ENCODE measurements at places on chromosomes 7 and 10.

GRCh38 chr10:88115968-88116367 lies 252.5 kb downstream of the PTEN start:
- peaks cover 19% of the 10 kb centered on the region for H3K4me1 ChIP-seq
- no peak for DNase-seq
- H3K36me3 ChIP-seq: no peaks in the 10 kb centered on the region
- H3K4me3 ChIP-seq: no peak overlapping the region
- no peaks in the 10 kb centered on the region for H3K27me3 ChIP-seq

- DNase-seq: no peak
- no peaks in the 10 kb centered on the region for H3K4me1 ChIP-seq
- H3K27me3 ChIP-seq: no peaks in the 10 kb centered on the region
These were observed 23.5 kb downstream of the BCCIP start for GRCh38 chr10:125846894-125847293.

DNA sequence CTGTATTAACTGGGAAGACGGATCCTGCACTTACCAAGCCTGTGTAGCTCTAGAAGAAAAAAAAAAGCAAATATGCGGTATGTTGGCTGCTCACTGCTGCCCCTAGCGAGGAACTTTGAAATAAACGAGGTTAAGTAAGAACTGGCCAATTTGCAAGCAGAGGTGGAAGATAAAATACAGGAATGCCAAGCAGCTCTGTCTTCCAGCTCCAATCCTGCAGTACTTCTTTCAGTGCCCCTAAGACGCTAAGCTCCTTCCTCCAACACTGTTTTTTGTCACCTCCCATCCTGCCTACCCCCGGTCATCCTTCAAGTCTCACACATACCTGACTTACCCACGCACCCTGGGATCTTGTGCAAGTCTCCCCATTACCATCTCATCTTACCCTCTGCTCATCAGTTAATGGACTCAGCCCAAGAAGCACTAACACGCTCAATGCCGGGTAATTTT lies 809 bp downstream of the C10orf143 start:
- peak overlapping the region; percentile 92 for H3K27ac ChIP-seq
- H3K36me3 ChIP-seq: peaks cover 16% of the 10 kb centered on the region
- H3K27me3 ChIP-seq: no peaks in the 10 kb centered on the region
- H3K4me1 ChIP-seq: peaks cover 33% of the 10 kb centered on the region
- peak; percentile 83 for DNase-seq

GRCh38 chr10:132877473-132877872 lies 64.9 kb downstream of the CFAP46 start:
- DNase-seq: no peak
- H3K4me1 ChIP-seq: no peaks in the 10 kb centered on the region
- H3K27me3 ChIP-seq: peaks cover 34% of the 10 kb centered on the region
- H3K4me3 ChIP-seq: no peak overlapping the region
- H3K36me3 ChIP-seq: no peaks in the 10 kb centered on the region

- H3K36me3 ChIP-seq: peaks cover 5% of the 10 kb centered on the region
- peak overlapping the region; percentile 97 for H3K27ac ChIP-seq
- peaks cover 44% of the 10 kb centered on the region for H3K4me1 ChIP-seq
- no peaks in the 10 kb centered on the region for H3K27me3 ChIP-seq
- no peak for DNase-seq
- peak overlapping the region; percentile 60 for H3K4me3 ChIP-seq
These were observed 97.3 kb upstream of the SFMBT2 start for GRCh38 chr10:7507887-7508726.

DNA sequence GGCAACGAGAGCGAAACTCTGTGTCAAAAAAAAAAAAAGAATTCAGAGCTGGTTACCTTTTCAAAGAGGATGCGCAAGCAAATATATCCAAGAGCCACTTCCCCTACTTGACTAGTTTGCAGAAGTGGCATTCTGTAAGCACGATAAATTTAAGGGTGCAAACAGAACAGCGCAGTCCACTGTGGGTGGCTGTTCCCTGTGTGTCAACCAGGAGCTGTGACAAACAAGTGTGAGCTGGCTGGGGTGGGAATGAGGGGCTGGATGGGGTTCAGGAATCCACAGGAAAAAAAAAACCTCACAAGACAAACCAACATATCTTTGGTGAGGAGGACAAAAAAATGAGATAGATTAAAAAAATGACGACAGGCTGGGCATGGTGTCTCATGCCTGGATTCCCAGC lies 15.9 kb downstream of the GUSB start:
- no peak overlapping the region for H3K4me3 ChIP-seq
- no peak for DNase-seq
- no peaks in the 10 kb centered on the region for H3K27me3 ChIP-seq
- no peaks in the 10 kb centered on the region for H3K4me1 ChIP-seq

GRCh38 chr7:108143658-108144420 lies 13.7 kb upstream of the LAMB4 start:
- H3K27ac ChIP-seq: no peak overlapping the region
- no peaks in the 10 kb centered on the region for H3K36me3 ChIP-seq
- DNase-seq: no peak
- peaks cover 1% of the 10 kb centered on the region for H3K27me3 ChIP-seq

- peak overlapping the region; percentile 91 for H3K27ac ChIP-seq
- peak; percentile 34 for DNase-seq
- no peaks in the 10 kb centered on the region for H3K27me3 ChIP-seq
- peaks cover 34% of the 10 kb centered on the region for H3K4me1 ChIP-seq
- H3K36me3 ChIP-seq: peaks cover 9% of the 10 kb centered on the region
These were observed 1.4 kb upstream of the OSBPL3 start for GRCh38 chr7:24981171-24981951.

GRCh38 chr7:143507094-143507518 lies 29.4 kb downstream of the TAS2R41 start:
- H3K4me3 ChIP-seq: no peak overlapping the region
- DNase-seq: no peak
- H3K4me1 ChIP-seq: no peaks in the 10 kb centered on the region
- H3K27me3 ChIP-seq: peaks cover 23% of the 10 kb centered on the region
- no peak overlapping the region for H3K27ac ChIP-seq
- H3K36me3 ChIP-seq: peaks cover 2% of the 10 kb centered on the region

- no peak for DNase-seq
- H3K27ac ChIP-seq: no peak overlapping the region
- no peaks in the 10 kb centered on the region for H3K4me1 ChIP-seq
- no peaks in the 10 kb centered on the region for H3K27me3 ChIP-seq
- H3K36me3 ChIP-seq: no peaks in the 10 kb centered on the region
- H3K4me3 ChIP-seq: no peak overlapping the region
These were observed 47.8 kb upstream of the KAT6B start for GRCh38 chr10:74778436-74779094.

- peaks cover 41% of the 10 kb centered on the region for H3K27me3 ChIP-seq
- peaks cover 3% of the 10 kb centered on the region for H3K36me3 ChIP-seq
- no peak overlapping the region for H3K27ac ChIP-seq
These were observed 99.4 kb downstream of the CCDC3 start for GRCh38 chr10:12902135-12902572.

DNA sequence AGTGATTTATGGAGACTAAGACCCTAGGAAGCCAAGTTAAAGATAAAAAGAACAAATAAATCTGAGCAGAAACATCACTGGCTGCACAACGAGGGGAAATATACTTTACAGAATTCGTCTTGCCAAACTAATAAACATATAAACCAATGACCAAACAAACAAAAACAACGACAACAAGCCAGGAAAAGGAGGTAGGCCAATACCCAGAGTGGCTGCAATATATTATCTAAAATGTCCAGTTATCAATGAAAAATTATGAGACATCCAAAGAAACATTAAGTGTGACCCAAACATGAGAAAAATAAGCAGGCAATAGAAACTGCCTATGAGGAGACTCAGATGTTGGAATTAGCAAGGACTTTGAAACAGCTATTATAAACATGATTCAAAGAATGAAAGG lies 81.0 kb downstream of the PKD1L1 start:
- DNase-seq: no peak
- no peaks in the 10 kb centered on the region for H3K4me1 ChIP-seq
- H3K36me3 ChIP-seq: no peaks in the 10 kb centered on the region
- H3K4me3 ChIP-seq: no peak overlapping the region
- no peaks in the 10 kb centered on the region for H3K27me3 ChIP-seq

DNA sequence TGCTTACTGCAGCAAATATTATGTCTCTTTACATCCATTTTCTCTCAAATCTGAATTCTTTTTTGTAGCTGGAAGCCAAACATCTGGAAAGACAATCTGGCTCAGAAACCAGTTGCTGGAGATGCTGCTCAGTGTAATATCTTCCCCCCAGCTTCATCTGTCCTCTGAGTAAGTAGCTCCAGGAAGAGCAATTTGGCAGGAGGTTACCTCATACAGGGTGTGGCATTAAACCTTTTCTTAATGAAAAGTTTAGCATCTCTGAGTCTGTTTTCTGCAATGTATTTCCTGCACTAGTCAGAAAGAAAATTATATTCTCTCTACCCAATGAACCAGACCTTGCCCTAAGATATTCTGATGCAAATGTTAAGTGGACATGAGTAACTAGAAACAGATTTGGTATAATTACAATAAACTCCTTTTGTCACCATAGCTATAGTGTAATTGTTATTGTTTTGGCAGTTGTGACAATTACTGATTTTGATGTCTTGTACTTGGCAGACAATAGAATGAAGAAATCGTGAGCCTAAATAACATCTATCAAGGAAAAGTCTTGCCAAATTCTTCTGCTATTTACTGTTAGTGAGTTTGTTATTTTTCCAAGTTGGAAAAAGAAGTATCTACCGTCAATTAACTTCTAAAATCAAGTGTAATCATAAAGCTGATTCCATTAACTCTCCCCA lies 123.3 kb downstream of the WDFY4 start:
- H3K27me3 ChIP-seq: peaks cover 41% of the 10 kb centered on the region
- H3K27ac ChIP-seq: no peak overlapping the region
- H3K4me1 ChIP-seq: no peaks in the 10 kb centered on the region

GRCh38 chr7:92753614-92754013 lies 82.8 kb downstream of the CDK6 start:
- H3K4me3 ChIP-seq: no peak overlapping the region
- H3K27me3 ChIP-seq: no peaks in the 10 kb centered on the region
- peak overlapping the region; percentile 8 for H3K27ac ChIP-seq
- peaks cover 16% of the 10 kb centered on the region for H3K4me1 ChIP-seq
- H3K36me3 ChIP-seq: no peaks in the 10 kb centered on the region
- no peak for DNase-seq

GRCh38 chr10:79937701-79938151 lies 11.2 kb downstream of the SFTPD start:
- H3K27me3 ChIP-seq: peaks cover 81% of the 10 kb centered on the region
- DNase-seq: no peak
- H3K36me3 ChIP-seq: no peaks in the 10 kb centered on the region
- H3K27ac ChIP-seq: no peak overlapping the region

- H3K27ac ChIP-seq: no peak overlapping the region
- H3K4me1 ChIP-seq: no peaks in the 10 kb centered on the region
- H3K4me3 ChIP-seq: no peak overlapping the region
- DNase-seq: no peak
- H3K27me3 ChIP-seq: peaks cover 15% of the 10 kb centered on the region
These were observed 12.0 kb upstream of the RHOBTB1 start for GRCh38 chr10:60955957-60956425.

DNA sequence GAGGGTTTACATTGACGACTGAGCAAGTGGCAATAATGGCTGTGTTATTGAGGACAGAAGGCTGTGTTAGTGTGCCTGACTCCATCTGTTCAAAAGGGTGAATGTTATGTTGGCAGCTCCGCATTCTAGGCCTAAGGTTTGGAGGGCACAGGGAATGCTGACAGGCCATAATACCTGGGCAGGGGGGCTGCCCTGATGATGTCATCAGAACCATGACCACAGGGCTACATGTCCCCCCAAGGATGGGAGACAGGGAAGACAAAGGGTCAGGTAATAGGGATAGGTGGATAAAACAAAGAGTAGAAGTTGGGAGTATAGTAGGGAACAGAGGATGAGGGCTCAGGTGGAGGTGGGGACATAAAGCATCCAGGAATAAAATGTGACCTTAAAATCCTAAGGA lies 1.8 kb upstream of the PPP3CB start:
- H3K4me1 ChIP-seq: peaks cover 55% of the 10 kb centered on the region
- H3K36me3 ChIP-seq: peaks cover 18% of the 10 kb centered on the region
- no peak overlapping the region for H3K27ac ChIP-seq
- H3K4me3 ChIP-seq: no peak overlapping the region

GRCh38 chr7:149027055-149027454 lies 1.2 kb downstream of the PDIA4 start:
- peaks cover 50% of the 10 kb centered on the region for H3K4me1 ChIP-seq
- no peaks in the 10 kb centered on the region for H3K27me3 ChIP-seq
- DNase-seq: no peak
- H3K27ac ChIP-seq: peak overlapping the region; percentile 94
- peaks cover 21% of the 10 kb centered on the region for H3K36me3 ChIP-seq
- peak overlapping the region; percentile 91 for H3K4me3 ChIP-seq

DNA sequence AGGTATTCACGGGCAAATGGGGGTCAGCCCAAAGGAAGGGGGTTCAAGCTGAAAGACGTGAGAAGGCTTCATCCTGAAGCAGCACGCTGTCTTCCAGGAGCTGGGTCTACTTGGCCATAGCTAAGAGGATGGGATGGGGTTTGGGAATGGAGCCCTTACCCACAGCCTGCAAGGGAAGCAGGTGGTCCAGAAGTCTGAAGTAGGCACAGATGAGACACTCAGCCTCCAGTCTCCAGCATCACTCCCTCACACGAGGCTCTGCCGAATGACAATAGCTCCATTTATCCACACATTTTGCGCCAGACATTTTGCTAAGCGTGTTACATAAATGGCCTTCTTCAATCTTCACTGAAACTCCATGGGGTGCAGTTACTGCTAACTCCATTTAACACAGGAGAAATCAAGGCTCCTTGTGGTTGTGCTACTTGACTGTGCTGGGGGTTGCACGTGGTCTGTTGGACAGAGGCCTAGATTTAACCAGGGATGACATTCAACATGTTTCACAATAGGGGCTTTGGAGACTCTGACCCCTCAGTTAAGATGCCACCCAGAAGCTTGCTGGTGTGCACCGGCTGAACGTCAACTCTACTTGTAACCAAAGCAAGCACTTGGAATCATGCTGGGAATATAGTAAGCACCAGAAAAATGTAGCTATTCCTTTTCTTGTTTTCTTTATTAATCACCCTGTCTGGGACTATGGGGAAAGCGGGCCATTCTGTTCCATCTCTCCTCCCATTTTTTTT lies 85.3 kb downstream of the FAM241B start:
- no peak overlapping the region for H3K4me3 ChIP-seq
- H3K27me3 ChIP-seq: peaks cover 73% of the 10 kb centered on the region
- no peaks in the 10 kb centered on the region for H3K4me1 ChIP-seq
- no peak for DNase-seq
- no peak overlapping the region for H3K27ac ChIP-seq

DNA sequence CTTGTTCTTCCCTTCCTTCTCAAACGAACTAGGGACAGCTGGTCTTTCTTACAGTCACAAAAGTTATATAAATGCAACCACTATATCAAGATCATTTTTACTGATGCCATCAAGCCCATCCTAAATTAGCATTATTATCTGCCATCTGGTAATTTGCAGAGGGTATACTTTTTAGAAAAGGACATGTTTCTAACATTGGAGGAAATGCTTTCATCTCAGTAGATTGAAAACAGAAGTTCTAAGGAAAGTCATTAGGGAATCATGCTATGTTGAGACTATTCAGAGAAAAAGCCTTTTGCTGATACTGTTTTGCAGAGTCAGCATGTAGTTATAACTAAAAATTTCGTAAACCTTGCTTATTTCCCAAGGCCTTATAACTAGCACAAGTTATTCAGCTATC lies 146.7 kb downstream of the WNT2 start:
- H3K4me3 ChIP-seq: no peak overlapping the region
- H3K36me3 ChIP-seq: no peaks in the 10 kb centered on the region
- no peaks in the 10 kb centered on the region for H3K4me1 ChIP-seq

Data from effector memory CD8-positive, alpha-beta T cell (primary cell).